ENCODE measurements at places on chromosomes 5 and 9. TPM values are rescaled to one million over a fixed set of nuclear protein-coding genes. Genes with fewer than 3 reads are reported as not detected.
A peak's percentile ranks its signal among the peaks of the same experiment; 100 is the strongest.

GRCh38 chr5:123164054-123164453, 75.0 kb downstream of the PRDM6 start:
- no peak overlapping the region for H3K27ac ChIP-seq
- no peaks in the 10 kb centered on the region for H3K27me3 ChIP-seq
- no peak for DNase-seq
- H3K36me3 ChIP-seq = no peaks in the 10 kb centered on the region
- H3K4me3 ChIP-seq = no peak overlapping the region

- H3K36me3 ChIP-seq = no peaks in the 10 kb centered on the region
- H3K4me3 ChIP-seq = no peak overlapping the region
- H3K4me1 ChIP-seq = peaks cover 1% of the 10 kb centered on the region
- no peak for DNase-seq
- no peaks in the 10 kb centered on the region for H3K27me3 ChIP-seq
- no peak overlapping the region for H3K27ac ChIP-seq
These were observed 291.0 kb upstream of the SEMA6A start for GRCh38 chr5:116865651-116866050.

ARSI gene
- 1.1 TPM for total RNA-seq

GRCh38 chr5:82339792-82340191, 61.6 kb upstream of the RPS23 start:
- peaks cover 3% of the 10 kb centered on the region for H3K4me1 ChIP-seq
- H3K27me3 ChIP-seq = no peaks in the 10 kb centered on the region
- H3K27ac ChIP-seq = no peak overlapping the region
- no peak for DNase-seq
- no peaks in the 10 kb centered on the region for H3K36me3 ChIP-seq

GRCh38 chr5:1840741-1841521, 39.7 kb downstream of the NDUFS6 start:
- no peaks in the 10 kb centered on the region for H3K36me3 ChIP-seq
- DNase-seq = no peak

DNA sequence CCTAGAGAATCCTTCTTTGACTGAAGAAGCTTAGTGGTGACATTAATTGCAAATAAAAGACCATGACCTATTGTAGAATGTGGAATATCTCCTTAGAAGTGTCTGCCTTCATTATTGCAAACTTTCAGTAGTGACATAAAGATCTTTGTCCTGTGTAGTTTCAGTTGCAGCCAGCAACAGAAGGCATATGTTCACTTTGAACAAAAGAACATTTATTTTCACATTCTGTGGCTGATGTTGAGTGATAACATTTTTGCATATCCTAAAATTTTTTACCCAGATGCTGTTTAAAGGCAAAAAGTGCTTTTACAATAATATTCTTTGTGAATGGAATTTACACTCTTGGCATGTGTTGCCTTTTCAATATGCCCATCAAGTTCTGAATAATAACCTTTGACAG, 165.9 kb downstream of the TMC1 start:
- no peaks in the 10 kb centered on the region for H3K4me1 ChIP-seq
- H3K27ac ChIP-seq = no peak overlapping the region
- no peak overlapping the region for H3K4me3 ChIP-seq
- H3K27me3 ChIP-seq = no peaks in the 10 kb centered on the region
- no peaks in the 10 kb centered on the region for H3K36me3 ChIP-seq

DNA sequence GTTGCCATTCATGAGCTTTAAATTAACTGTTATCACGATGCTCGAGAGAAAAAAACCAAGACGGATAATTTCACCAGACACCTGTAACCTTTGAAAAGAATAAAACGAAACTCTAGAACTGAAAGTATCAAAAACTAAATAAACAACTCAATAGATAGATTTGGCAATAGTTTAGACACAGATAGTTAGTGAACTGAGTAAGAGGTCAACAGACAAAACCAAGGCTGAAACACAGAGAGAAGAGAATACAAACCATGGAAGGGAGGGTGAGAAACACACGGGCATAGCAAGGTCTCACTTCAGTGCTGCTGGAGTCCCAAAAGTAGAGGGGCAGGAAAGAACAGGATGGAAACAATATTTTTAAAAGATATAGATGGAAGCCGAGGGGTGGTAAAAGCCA, 3.3 kb upstream of the OR2V1 start:
- H3K4me3 ChIP-seq = no peak overlapping the region
- DNase-seq = no peak
- no peaks in the 10 kb centered on the region for H3K36me3 ChIP-seq
- H3K4me1 ChIP-seq = no peaks in the 10 kb centered on the region
- H3K27me3 ChIP-seq = no peaks in the 10 kb centered on the region
- no peak overlapping the region for H3K27ac ChIP-seq

DNA sequence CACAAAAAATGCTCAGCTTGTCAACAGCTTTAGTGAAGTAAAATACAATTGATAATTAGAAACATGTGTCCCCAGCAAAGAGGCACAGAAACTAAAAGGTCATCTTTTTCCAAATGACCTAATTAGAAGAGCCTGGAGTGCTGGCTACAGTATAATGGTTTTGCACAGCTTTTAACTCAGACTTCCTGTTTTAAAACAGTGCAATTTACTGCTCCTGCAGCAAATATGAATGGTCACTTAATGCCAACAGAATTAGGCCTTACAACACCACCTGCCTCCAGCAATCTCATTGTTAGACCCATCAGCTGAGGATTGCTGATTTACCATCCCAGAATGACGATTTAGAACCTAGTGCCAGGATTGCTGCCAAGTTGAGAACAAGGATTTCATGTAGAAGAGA, 239.3 kb downstream of the CETN3 start:
- no peak overlapping the region for H3K27ac ChIP-seq
- H3K4me3 ChIP-seq = no peak overlapping the region
- DNase-seq = no peak

DNA sequence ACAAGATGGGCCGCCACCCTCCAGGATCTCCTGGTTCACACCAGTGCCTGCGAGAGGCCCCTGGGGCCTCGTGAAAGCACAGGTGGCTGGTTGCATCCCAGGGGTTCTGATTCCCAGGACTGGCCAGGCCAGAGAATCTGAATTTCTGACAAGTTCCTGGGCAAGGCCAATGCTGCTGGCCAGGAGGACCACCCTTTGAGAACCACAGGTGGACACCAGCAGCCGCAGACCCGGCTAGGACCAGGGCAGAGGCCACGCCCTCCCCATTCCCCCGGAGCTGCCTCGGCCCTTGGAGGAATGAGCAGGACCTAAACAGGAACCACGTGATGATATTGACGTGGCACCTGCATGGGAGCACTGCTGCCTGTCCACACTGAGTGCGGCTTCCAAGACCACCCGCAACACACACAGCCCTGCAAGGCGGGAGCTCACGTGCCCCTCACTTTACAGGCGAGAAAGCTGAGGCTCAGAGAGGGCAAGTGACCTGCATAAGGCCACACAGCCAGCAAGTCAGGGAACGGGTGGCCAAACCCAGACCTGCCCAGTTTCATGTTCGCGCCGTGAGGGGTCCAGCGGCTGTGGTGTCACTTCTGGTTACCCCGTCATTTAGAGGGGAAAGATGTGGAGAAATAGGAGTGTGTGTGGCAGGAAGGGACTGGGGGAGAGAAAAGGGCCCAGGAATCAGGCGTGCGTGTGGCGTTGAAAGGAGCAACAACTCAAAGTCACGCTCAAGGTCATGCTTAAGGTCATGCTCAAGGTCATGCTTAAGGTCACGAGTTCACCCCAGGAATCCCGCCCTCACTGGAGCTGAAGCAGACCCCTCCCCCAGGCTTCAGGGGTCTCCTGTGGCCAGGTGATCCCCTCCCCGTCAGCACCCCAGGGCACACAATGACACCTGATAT, 105.9 kb upstream of the IER5L start:
- peak overlapping the region; percentile 40 for H3K27ac ChIP-seq
- DNase-seq = peak; percentile 30
- no peaks in the 10 kb centered on the region for H3K36me3 ChIP-seq
- no peak overlapping the region for H3K4me3 ChIP-seq
- no peaks in the 10 kb centered on the region for H3K27me3 ChIP-seq
- peaks cover 5% of the 10 kb centered on the region for H3K4me1 ChIP-seq

DNA sequence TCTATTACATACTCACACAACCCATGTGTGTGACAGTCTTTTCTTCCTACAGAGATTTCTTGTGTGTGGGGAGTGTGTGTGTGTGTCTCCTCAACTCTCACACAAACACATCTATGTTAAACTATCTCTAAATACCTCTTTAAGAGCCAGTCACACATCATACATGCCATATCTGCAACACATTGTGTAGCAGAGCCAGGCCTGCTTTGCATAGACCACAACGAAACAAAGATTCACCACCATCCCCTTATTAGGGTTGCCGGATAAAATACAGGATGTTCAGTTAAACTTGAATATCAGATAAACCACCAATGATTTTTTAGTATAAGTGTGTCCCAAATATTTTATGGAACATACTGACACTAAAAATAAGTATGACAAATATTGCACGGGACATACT, 2.3 kb downstream of the FAM170A start:
- H3K4me3 ChIP-seq = no peak overlapping the region
- DNase-seq = no peak
- no peaks in the 10 kb centered on the region for H3K4me1 ChIP-seq
- no peak overlapping the region for H3K27ac ChIP-seq
- H3K36me3 ChIP-seq = no peaks in the 10 kb centered on the region

ADAMTSL2 gene
- 1.6 TPM for total RNA-seq

- no peak overlapping the region for H3K27ac ChIP-seq
- no peaks in the 10 kb centered on the region for H3K27me3 ChIP-seq
- H3K4me1 ChIP-seq = no peaks in the 10 kb centered on the region
- no peaks in the 10 kb centered on the region for H3K36me3 ChIP-seq
- DNase-seq = no peak
- H3K4me3 ChIP-seq = no peak overlapping the region
These were observed 50.4 kb upstream of the MVB12B start for GRCh38 chr9:126276056-126276728.

SKIC3 gene
- total RNA-seq = 60.7 TPM

GRCh38 chr5:118249386-118249785, 739.0 kb downstream of the DTWD2 start:
- no peak overlapping the region for H3K27ac ChIP-seq
- H3K36me3 ChIP-seq = no peaks in the 10 kb centered on the region
- no peaks in the 10 kb centered on the region for H3K4me1 ChIP-seq
- no peaks in the 10 kb centered on the region for H3K27me3 ChIP-seq

- H3K27me3 ChIP-seq = no peaks in the 10 kb centered on the region
- H3K4me1 ChIP-seq = peaks cover 7% of the 10 kb centered on the region
- DNase-seq = no peak
- H3K4me3 ChIP-seq = no peak overlapping the region
These were observed 186.2 kb downstream of the SNX18 start for GRCh38 chr5:54703565-54704255.
